DMS53 (cell line): ENCODE measurements at places on chromosomes 4 and X.

- DNase-seq: no peak
Observed at GRCh38 chrX:94418065-94418464, 744.1 kb downstream of the FAM133A start.

DNA sequence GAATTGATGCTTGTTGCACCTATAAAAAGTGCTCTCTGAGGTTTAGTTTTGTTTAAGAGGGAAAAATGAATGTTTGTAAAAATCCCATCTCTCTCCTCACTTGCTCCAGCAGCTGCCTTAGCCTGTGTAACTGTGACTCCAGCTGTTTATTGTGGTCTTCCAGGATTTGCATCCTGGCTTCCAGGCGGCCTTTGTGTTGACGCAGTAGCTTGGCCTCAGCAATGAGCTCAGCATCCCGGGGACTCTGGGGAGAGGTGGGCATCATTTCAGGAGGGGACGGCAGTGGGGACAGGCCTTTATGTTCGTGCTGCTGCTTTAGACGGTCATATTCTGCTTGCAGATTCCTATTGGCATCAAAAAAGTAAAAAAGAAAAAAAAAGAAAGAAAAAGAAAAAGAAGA, 75.3 kb upstream of the FTHL17 start:
- DNase-seq: no peak

DNA sequence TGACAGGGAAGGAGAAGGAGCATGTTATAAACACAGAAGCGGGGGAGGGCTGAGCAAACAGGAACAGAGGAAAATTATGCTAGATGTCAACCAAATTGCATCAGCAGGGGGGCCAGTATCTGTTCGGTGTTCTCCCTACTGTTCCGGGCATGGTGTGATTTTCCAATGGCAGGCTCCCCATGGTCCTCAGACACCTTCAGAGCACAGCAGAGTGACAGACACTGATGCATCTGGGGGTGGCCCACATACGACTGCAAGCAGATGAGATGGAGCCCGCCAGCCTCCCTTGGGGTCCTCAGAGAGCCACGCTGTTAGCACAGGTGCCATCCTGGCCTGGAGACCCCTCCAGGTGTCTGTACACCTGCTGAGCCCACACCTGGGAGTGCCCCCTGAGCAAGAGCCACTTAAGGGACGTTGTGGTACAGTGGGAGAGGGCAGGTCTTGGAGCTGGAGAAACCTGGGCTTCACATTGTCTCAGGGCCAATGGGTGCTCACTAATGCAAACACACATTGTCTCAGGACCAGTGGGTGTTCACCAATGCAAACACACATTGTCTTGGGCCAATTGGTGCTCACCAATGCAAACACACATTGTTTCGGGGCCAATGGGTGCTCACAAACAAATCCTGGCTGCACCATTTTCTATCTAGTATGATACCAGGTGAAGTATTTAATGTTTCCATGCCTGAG, 95.4 kb downstream of the SLC2A9 start:
- no peak for DNase-seq

DNA sequence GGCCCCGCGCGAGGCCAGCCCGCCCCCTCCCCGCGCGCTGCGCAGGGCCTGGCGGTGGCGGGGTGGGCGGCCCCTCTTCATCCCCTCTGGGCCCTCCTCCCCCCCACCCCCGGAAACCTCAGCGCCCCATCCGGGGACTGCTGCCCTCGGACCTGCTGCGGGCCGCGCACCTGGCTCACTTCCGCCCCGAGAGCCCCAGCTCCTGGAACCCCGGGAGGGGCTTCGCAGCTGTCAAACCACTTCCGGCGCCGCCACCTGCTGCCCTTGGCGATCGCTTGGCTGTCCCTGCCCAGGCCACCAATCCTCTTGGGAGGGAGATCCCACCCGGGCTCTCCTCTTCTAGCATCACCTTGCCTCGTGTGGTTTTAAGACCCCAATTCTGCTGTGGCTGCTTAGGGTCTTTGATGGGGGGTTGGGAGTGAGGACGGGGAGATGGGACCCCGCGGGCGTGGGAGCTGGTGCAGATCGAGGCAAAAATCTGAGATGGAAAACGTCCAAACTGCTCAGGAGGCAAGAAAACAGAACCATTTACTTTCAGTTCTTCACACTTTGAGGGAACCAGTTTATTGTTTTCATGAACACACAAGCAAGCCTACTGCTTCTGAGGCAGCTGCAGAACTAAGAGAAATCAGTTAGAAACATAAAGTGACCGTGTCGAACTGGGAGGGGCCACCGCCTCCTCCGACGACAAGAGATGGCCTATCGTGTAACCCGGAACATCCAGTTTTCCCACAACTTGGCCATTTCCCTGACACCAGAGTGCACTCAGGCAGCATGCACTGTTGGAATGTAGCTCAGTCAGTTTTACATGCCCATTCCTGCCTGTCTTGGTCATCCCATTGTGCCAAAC, 754 bp downstream of the MTMR1 start:
- DNase-seq: peak; percentile 92

DNA sequence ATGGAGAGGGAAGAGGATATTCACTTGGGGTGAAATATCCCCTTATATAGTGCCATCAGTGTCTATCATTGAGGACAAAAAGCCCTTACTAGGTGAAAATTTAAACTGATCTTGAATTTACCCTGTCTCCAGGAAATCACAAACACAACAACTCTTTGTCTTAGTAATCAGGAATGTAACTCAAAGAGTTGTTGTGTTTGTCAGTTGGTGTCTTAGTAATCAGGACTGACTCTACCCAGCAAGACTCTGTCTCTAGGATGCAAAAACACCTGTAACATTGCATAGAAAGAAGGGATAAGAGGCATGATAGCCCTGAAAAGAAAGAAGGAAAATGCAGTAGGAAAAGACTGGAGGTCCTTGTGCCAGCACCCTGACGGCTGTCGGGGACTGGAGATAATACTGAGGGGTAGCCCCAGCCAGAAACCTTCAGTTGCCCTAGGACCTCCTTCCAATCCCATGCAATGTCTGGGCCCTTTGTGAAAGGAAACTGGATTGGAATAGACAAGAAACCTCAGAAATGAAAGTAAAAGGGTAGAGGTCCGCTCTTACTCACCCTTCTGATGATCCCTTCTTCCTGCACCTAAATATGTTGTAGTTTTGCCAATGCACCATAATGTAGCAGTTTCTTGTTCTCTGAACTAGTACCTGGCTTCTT, 45.3 kb downstream of the HMGB2 start:
- no peak for DNase-seq

- DNase-seq: no peak
Observed at GRCh38 chr4:148542922-148543623, 100.9 kb upstream of the NR3C2 start.

DNA sequence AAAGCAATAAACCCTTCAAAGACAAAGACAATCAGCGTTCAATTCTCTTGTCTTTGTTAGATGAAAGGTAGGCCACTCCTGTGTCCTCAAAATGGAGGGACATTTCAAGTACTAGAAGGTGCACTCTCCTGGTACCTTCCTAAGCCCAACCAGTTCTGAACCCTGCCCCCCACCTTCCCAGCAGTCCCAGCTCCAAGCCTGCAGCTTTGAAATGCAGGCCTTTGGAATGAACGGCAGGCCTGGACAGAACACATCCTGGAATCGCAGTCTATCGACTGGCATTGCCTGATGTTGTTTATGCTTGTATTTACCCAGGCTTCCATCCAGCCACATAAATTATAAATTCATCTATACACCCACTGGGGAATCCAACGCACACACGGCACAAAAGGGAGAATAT, 47.4 kb downstream of the RASGEF1B start:
- no peak for DNase-seq

DNA sequence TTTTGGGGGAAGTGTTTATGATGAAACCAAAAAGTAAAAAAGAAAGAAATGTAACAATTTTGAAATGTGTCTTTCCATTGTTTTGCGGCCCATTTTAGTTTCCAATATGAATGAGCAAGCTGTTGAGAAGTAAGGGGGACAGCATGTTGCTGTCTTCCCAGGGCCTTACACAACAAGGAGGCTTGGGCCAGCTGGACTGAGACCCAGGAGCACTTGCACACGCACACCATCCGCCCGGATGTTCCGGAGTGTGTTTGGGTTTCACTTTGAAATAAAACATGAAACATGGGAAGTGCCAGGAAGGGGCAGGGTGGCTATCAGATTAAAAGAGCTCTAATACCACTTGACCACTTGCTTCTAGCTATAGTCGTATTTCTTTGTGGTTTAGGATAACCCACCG, 144.4 kb downstream of the NHS start:
- no peak for DNase-seq

- DNase-seq: no peak
Observed at GRCh38 chr4:123990310-123990870, 593.8 kb downstream of the SPRY1 start.

DNA sequence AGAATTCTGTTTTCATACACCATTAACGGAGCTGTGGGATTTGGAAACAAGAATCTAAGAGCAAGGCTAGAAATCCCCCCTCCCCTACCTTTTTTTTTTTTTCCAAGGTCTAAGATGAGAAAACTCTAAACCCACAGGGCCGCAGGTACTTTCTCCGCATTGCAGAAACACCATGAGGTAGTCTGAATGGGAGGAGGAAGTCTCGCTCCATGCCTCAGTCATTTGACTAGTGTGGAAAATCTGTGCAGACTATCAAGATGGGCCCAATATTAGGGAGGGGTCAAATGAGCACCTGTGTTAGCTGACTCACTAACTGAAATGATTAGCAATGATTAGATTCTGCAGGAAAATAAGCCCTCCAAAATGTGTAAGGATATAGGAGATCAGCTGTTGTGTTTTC, 40.9 kb upstream of the MAP3K15 start:
- no peak for DNase-seq

DNA sequence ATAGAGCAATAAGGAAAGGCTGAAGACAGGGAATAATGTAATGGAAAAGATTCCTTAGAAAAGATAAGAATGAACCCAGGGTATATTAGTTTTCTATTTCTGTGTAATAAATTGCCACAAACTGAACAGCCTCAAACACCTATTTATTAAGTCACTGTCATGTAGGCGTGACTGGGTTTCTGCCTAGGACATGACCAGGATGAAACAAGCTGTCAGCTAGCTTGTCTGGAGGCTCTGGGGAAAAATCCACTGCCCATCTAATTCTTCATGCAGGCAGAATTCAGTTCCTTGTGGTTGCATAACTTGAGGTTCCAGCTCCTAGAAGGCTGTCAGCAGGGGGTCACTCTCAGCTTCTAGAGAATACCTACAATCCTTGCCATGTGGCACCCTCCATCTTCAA, 277.7 kb downstream of the TMA16 start:
- no peak for DNase-seq

- DNase-seq: no peak
Observed at GRCh38 chrX:150227321-150227860, 135.7 kb upstream of the MAMLD1 start.

DNA sequence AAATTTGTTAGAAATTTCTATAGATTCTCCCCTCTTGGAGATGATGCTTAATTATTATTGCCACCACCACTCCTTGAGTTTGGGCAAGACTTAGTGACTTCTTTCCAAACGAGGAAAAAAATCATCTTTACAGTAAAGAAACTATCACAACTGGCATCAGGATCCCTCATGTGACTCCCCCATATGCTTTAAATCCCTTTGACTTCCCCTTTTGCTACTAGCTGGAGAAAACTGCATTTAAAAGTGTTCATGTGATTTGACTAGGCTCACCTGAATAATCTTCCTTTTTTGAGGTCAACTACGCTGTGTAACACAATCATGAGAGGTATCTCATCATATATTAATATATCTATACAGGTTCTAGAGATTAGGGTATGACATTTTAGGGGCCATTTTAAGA, 30.3 kb upstream of the ENOX2 start:
- DNase-seq: no peak

- DNase-seq: peak; percentile 59
Observed at GRCh38 chrX:85244450-85245211, 840 bp downstream of the ZNF711 start.

DNA sequence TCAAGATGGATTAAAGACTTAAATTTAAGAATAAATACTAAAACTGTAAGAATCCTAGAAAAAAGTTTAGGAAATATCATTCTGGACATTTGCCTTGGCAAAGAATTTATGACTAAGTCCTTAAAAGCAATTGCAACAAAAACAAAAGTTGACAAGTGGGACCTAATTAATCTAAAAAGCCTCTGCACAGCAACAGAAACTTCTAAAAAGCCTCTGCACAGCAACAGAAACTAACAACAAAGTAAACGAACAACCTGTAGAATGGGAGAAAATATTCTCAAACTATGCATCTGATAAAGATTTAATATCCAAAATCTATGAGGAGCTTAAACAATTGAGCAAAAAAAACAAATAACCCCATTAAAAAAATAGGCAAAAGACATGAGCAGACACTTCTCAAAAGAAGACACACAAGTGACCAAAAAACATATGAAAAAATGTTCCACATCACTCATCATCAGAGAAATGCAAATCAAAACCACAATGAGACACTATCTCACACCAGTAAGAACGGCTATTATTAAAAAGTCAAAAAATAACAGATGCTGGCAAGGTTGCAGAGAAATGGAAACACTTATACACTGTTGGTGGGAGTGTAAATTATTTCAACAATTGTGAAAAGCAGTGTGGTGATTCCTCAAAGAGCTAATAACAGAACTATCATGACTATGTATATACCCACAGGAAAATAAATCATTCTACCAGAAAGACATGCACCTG, 5.5 kb upstream of the OPRPN start:
- DNase-seq: no peak

DNA sequence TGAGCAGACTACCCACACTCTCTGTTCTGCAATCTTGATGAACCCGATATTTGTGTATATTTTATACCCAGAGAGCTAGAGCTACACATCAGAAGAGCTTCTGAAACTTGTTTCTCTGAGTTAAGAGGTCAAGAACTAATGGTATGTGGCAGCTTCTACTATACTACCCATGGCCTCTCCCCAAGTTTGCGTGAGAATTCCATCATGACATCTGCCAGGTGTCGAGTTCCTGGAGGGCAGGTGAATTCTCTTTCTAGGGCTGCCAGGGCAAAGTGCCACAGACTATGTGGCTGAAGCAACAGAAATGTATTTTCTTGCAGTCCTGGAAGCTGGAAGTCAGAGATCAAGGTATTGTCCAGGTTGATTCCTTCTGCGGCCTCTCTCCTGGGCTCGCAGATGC, 4.4 kb downstream of the SORCS2 start:
- no peak for DNase-seq

DNA sequence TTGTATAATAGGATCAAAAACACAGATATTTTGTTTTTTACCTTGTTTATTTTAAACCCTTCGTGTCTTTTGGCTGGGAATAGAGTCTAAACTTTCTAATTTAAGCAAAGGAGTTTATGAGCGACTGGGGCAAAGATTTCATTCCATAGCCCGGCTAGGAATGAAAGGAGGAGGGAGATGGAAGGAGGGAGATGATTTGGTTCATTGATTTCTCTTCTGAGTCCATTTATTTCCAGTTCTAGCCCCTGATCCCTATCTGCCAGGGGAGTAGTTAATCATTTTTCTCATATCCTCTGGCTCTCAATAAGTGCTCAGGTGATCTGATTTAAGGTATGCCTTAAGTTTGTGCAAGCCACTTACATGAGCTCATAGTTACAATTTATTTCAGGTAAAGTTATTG, 120.0 kb downstream of the SPRY1 start:
- DNase-seq: no peak
